Activated T-cell treated with anti-CD3 and anti-CD28 coated beads, Interleukin-2, amount 50 U/mL, for 24 hours (primary cell): ENCODE measurements at places on chromosomes 6 and 20.

- H3K27ac ChIP-seq = no peak overlapping the region
- no peaks in the 10 kb centered on the region for H3K36me3 ChIP-seq
- H3K4me1 ChIP-seq = no peaks in the 10 kb centered on the region
- H3K4me3 ChIP-seq = no peak overlapping the region
Observed at GRCh38 chr20:22789676-22790075, 205.3 kb upstream of the FOXA2 start.

GRCh38 chr6:158543606-158544185, 16.2 kb upstream of the TMEM181 start:
- no peak for DNase-seq
- no peak overlapping the region for H3K27ac ChIP-seq
- H3K4me3 ChIP-seq = no peak overlapping the region
- H3K27me3 ChIP-seq = peaks cover 28% of the 10 kb centered on the region
- no peaks in the 10 kb centered on the region for H3K36me3 ChIP-seq

DNA sequence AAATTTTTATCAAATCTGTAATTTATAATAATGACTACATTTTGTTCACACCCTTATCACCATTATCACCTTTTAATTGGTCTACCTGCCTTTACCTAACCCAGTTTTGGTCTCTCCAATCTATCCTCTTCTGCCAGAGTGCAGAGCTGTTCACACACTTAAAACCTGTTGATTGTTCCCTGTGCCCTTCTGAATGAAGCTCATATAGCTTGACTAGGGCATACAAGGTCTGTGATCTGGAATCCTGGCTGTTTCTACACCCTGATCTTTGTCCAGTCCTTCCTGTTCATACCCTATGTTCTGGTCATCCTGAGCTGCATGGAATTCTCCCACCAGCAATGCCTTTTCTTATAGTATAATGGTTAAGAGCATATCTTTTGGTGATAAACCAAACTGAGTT, 28.9 kb upstream of the SUMO4 start:
- peak overlapping the region; percentile 20 for H3K27ac ChIP-seq
- no peaks in the 10 kb centered on the region for H3K27me3 ChIP-seq
- H3K4me1 ChIP-seq = peaks cover 58% of the 10 kb centered on the region
- H3K36me3 ChIP-seq = peaks cover 65% of the 10 kb centered on the region
- H3K4me3 ChIP-seq = no peak overlapping the region

- H3K27me3 ChIP-seq = peaks cover 8% of the 10 kb centered on the region
- H3K27ac ChIP-seq = no peak overlapping the region
- H3K36me3 ChIP-seq = no peaks in the 10 kb centered on the region
- H3K4me1 ChIP-seq = peaks cover 37% of the 10 kb centered on the region
Observed at GRCh38 chr20:8272766-8273165, 140.7 kb downstream of the PLCB1 start.

GRCh38 chr6:147752689-147753403, 244.4 kb downstream of the SAMD5 start:
- no peaks in the 10 kb centered on the region for H3K27me3 ChIP-seq
- no peak for DNase-seq
- H3K27ac ChIP-seq = no peak overlapping the region
- H3K4me1 ChIP-seq = no peaks in the 10 kb centered on the region
- no peaks in the 10 kb centered on the region for H3K36me3 ChIP-seq

DNA sequence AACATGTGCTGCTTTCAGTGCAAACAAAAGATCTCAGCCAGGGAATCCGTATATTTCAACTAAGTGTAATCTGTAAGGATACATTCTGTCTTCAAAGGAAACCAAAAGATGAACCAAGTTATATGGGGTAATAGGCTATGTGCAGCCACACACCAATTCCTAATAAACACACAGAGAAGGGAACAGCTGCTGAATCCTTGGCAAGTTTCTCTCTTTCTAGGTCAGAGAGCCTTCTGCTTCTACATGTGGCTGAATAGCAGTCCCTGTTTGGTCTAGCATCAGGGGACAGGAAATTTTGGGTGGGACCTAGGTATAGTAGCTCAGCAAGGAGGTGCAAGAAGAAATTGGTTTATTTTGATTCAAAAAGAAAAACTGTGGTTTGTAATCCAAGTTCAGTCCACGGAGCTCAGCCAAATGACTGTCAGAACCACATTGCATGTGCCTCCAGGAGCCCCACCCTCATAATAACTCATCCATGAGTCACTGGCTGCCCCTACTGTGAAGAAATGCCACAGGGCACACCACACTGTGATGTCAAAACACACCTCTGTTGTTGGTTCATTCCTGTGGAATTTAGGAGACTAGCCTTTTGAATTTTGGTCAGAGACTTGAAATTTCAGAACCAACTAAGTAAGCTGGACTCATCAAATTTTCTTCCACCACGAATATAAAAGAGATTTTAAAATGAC, 21.1 kb downstream of the SPTLC3 start:
- no peak overlapping the region for H3K27ac ChIP-seq
- H3K4me1 ChIP-seq = no peaks in the 10 kb centered on the region
- no peak overlapping the region for H3K4me3 ChIP-seq
- H3K36me3 ChIP-seq = no peaks in the 10 kb centered on the region

GRCh38 chr20:57829805-57830514, 120.1 kb upstream of the PMEPA1 start:
- peaks cover 3% of the 10 kb centered on the region for H3K27me3 ChIP-seq
- no peaks in the 10 kb centered on the region for H3K4me1 ChIP-seq
- no peaks in the 10 kb centered on the region for H3K36me3 ChIP-seq
- no peak for DNase-seq
- no peak overlapping the region for H3K4me3 ChIP-seq
- H3K27ac ChIP-seq = no peak overlapping the region
